ENCODE measurements at places on chromosomes 4 and X.
A peak's percentile ranks its signal among the peaks of the same experiment; 100 is the strongest.

- DNase-seq: no peak
These were observed 32.9 kb downstream of the HERC6 start for GRCh38 chr4:88411491-88412096.

GRCh38 chr4:107094332-107094731, 58.2 kb upstream of the DKK2 start:
- no peak for DNase-seq

DNA sequence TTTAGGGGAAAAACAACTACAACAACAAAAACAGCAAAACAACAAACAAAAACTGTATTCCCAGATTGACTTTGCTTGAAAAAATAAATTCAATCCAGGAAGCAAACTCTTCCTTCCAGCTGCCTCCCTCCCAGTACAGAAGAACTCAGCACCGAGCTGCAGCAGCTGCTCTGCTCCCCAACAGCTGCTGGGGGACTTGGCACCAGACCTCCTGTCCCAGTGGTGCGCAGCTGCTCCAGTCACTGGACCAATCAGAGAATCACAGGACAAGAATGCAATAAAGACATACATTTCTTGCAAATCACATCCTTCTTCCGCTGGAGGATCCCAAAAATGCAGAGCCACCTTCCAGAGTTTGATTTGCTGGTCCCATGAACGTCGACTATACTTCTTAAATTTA, 11.8 kb upstream of the FAM53A start:
- DNase-seq: no peak

DNA sequence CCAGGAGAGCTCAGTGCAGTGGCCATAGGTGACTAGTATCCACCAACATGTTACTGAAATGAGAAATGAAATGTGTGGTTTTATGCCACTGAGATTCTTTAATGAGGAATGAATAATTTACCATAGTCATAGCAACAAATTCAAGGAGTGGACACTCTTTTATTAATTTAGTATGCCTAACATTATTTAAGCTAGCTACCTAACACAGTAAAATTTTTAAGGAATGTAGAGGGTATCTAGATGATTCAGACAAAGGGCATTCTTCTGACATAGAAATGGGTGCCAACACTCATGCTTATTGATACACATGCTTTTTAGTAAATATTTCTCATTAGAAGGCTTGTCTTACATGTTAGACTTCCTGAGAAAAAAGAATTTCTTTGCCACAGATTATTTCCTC, 33.3 kb upstream of the SULT1B1 start:
- DNase-seq: no peak

DNA sequence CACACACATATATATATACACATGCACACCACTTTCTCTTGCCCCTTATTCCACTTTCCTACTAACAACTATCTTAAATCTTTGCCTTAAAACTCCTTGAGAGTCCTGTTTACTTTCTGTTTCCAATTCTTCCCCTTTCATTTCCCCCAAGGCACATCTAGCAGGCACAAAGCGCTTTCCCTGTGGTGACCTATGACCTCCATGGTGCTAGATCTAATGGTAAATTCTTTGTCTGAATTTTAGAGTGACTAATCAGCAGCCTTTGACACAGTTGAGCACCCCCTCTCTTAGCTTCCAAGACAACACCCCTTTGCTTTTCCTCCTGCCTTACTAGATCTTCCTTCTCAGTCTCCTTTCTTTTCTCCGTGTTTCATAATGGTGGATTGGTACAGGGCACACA, 236.4 kb upstream of the TTC29 start:
- DNase-seq: no peak

DNA sequence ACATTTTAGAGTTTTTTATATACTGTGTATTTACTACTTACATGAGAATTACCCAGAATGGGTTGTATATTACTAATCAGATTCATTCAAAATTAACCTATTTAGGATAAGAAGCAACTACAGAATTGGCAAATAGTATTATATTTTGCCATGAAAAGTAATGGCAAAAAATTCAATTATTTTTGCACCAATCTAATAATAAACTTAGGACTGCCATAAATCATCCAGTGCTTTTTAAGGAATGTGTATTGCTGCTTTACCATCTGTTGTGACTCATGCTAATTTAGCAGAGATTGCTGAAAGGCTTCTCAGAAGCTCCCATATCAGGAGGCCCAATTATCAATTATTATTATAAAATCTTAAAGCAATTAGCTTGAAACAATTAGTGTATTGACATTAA, 24.0 kb downstream of the NPY2R start:
- no peak for DNase-seq

DNA sequence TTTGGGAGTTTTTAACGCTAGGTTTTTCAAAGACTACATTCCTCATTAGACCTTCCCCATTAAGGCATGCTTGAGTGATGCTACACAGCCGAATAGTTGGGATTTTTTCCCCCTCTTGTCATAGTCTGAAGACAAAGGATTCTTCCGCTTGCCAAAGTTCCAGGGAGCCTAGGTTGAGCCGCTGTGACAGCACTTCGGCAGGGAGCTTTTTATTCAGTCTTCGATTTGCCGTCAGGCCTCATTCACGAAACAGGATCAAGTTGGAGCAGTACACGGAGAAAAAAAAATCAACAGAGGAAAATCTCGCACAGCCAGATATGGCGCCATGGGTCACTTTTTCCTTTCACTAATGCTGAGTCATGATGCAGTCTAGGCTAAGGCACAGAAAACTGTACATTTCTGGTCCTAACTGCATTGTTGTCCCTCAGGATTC, 24.3 kb downstream of the SHROOM3 start:
- no peak for DNase-seq

DNA sequence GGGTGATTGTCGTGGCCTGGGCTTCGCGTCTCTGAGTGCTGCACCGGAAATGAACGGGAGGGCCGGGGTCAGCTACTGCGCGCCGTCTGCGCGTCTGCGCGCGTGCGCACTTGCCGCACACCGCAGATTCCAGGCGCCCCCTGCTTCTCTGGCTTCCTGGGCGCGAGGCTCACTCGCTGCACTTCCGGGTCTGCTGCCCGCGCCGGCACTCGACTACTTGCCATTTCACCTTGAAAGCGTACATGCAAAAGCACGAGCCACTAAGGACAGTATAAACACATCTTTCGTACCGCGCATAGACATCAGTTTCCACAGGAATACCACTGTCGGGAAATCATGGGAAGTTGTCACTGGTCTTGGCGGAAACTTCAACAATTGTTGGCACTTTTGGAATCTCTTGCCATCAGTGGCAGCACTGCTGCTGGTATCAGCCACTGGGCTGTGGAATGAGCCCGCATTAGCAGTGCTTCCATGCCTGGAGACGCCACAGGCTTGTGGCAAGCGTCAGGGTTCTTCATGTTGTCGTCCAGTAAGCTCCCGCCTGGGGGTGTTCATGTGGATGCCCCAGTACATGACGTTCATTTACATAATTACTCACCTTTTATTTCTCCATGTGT, at the start of gene SUPT20HL2:
Gene SUPT20HL2, minus strand, starts transcription at position 51 of the 617 bp plus-strand sequence. CDS start 754 bp downstream, outside the sequence.
- no peak for DNase-seq

DNA sequence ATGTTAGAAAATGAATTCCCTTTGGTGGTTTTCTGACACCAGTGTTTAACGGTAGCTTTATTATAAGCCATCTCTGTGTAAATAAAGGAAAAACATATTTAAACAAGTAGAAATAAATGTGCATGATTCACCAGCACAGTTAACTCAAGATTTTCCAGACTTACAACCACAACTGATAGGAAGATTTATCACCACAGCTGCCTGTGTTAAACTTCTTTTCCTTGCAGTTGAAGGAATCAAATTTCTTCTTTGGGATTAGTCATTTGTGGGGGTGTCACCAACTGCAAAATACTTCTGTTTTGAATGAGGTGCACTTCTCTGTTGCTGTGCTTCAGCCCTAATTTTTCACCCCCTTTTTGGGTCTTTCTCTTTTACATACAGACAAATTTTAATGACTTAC, 128.1 kb upstream of the STK26 start:
- DNase-seq: no peak

DNA sequence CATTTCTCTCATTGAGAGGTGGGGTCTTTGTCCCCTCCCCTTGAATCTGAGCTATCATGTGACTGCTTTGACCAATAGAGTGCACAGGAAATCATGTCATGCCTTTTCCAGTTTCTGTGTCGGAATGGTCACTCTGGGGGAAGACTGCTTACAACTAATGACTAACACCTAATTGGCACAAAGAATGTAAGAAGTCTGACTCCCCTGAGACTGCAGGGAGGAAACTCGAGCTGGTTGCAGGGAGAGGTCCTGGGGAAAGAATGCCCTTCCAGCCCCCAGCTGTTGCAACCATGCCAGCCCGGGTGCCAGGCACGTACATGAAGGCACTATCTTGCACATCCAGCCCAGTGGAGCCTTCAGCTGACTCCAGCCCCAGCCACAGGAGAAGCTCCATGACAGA, 254.2 kb downstream of the DHX15 start:
- no peak for DNase-seq

GRCh38 chr4:83112231-83112630, 2.3 kb downstream of the PLAC8 start:
- DNase-seq: no peak

DNA sequence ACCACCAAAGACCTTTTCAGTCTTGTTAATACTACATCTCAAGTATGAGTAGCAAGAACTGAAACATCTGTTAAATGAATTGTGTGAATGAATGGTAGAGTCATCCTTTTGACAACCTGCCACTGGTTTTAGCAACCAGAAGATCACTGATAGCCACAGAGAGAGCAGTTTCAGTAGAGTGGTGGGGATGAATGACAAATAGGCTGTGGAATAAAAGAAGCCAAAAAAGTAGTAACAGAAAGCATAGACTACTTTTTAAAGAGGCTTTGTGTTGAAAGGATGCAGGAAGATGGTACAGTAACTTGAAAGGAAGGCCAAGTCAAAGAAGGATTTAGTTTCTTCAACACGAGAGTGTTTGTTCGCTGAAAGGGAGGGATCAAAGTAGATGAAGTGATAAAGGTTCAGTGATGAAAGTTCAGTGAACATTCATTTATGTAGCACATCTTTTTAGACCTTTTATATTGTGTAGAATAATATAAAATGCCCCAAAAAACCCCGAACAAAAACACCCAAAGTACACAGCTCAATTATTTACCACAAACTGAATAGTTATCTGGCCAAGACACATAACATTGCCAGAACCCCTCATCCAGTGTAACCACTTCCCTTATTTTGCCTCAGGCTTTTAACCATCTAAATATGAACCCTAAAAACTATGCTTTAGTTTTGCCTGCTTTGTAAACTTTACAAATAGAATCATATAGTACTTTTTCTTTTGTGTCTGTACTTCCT, 40.1 kb upstream of the EIF1AX start:
- no peak for DNase-seq

- DNase-seq: no peak
These were observed 69.6 kb downstream of the HUWE1 start for GRCh38 chrX:53616946-53617345.

- no peak for DNase-seq
These were observed 172.5 kb downstream of the RAP1GDS1 start for GRCh38 chr4:98433691-98434090.

DNA sequence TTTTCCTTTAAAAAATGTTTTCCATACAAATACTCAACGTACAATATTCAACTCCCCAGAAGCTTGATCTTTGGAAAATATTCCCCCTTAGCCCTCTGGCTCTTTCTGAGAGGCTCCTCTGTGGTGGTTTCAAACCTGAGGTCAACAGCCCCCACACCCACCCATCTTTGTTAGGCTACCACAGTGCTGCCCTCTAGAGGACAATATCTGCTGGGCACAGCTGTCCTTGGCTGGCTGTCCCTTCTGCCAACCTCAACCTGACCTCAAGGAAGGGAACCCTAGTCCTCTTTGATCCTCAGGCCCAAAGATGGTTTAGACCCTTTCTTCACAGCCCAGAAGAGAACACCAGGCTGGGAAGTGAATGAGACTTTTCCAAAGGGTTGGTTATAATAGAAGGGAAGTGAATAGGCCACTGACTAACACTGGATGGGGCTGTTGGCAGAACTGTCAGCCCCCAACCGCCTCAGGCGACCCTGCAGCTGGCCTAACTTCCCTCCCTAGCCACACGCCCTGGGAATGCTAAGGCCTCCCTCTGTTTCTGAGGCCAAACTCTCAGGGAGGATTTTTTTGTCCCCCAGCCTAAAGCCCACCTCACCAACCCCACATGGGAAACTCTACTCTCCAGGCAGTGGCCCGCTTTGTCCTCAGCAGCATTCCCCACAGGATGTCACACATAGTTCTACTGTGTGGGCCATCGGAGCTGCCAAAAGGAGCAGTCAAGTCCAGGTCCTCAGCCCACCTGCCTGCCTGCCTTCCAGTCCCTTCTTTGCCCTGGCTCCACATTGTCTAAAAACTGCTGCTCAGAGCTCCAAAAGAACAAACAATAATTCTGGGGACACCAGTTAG, 34.3 kb downstream of the NYX start:
- DNase-seq: no peak

DNA sequence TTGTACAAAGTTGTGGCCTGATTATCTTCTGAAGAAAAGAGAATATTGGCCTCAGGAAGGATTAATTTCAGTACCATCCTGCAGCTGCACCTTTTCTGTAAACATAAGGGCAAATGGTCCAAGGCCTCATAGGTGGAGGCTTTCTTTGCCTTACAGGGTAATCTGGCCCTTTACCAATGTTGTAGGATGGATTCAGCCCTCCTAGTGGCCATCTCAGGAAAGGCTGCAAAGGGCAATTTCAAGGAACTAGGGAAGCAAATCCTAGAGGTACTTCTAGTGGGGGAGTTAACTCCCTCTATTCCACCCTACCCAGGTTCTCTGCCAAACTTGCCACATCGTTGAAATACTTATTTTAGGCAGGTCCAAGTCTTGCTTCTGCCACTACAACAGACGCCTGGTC, 57.6 kb downstream of the UGT2B11 start:
- no peak for DNase-seq

DNA sequence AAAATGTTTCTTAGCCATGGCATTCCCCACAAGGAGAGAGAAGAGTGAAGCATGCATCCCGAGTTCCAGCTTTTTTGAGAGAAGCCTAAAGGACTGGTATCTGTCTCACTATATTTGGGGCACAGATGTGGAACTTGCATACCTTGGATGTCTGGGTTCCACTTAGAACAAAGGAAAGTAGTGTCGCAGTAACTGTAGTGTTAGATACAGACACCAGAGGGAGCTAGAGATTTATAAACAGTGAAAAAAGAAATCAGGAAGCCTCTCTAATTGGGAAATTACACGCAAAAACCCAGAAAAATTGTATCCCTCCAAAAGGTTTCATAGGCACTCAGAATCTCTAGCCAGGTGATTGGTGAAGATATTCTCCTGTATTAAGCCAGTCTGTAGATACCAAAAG, 34.4 kb downstream of the AGTR2 start:
- no peak for DNase-seq

- no peak for DNase-seq
These were observed 586 bp upstream of the NSG1 start for GRCh38 chr4:4386296-4386735.

DNA sequence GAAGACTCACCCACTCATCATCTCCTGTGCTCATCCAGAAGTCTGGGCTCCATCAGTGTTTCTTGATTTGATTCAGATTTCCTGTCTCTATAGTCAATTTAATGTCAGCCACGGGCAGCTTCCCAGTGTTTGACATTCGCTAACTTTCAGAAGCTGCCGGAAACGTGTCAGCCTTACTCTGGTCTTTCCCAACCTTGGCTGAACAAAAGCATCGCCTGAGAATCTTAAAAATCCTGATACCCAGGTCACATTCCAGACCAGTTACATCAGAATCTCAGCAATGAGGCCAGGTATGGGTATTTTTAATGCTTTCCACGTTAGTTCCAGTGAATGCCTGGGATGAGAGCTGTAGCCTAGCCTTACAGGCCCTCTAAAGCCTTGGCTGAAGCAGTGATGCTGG, 233.8 kb downstream of the FRMPD4 start:
- DNase-seq: peak; percentile 36

GRCh38 chrX:129360175-129360574, 163.1 kb downstream of the SMARCA1 start:
- no peak for DNase-seq

All from AG04450 (cell line).